ENCODE measurements at places on chromosomes 7 and 10.
A peak's percentile ranks its signal among the peaks of the same experiment; 100 is the strongest.

GRCh38 chr10:34116220-34116641 is 698.9 kb downstream of the PARD3 start:
- DNase-seq: no peak

GRCh38 chr10:32376771-32377170 is 29.8 kb upstream of the EPC1 start:
- DNase-seq: no peak

DNA sequence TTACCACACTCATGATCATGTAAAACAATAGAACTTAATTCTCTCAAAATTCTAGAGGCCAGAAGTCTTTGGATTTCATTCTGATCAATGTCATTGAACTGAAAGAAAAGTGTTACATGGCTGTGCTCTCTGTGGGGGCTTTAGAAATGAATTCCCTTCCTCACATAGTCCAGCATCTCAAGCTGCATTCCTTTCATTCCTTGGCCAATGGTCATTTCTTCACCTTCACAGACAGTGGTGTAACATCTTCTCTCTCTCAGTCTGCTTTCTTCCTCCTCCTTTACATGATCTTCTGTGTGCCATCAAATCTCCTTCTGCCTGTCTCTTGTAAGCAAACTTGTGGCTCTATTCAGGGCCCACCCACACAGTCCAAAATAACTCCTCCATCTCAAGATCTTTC is 735.3 kb downstream of the SUGCT start:
- no peak for DNase-seq

GRCh38 chr7:118286131-118286530 is 61.6 kb downstream of the ANKRD7 start:
- DNase-seq: no peak

DNA sequence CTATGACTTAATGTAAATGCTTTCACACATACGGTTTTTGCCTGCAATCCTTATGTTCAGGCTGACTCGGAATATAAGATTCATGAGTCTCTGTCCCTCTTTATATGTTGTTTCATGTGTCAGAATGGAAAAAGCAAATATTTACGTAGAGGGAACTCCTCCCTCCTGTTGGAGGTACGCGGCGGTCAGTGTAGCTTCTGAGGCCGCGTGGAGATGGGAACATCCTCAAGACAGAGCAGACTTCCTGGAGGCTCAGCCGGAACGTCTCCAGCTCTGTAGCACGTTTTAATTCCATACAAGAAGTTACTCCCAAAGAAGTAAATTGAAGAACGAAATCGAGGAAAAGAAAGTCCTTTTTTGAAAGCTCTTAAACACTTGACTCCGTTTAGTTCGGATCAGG is 248.3 kb downstream of the EBF3 start:
- no peak for DNase-seq

DNA sequence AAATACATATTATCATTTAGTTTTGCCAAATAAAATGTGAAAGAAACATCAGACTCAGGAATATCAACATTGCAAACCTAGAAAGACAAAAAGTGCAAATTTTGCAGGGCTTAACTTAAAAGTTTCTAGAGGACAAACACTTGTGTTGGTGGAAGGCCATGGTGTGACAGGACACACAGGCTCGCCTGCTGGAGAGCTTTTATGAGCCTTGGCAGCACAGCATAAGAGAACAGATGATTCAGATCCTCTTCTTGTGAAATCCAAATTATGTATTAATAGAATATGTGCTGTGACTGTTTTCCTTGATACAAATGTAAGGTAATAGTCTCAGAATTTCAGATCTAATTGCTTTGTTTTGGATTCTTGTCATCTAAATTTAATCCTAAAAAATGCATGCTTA is 72.9 kb upstream of the ABCB5 start:
- DNase-seq: no peak

GRCh38 chr7:143380646-143381426 is at the start of gene ZYX:
ZYX (plus strand) TSS chr7:143381345; CDS start chr7:143381572, 227 bp downstream.
- peak; percentile 84 for DNase-seq

GRCh38 chr7:154640266-154640865 is 362.6 kb downstream of the PAXIP1 start:
- DNase-seq: no peak

- no peak for DNase-seq
These were observed 37.9 kb downstream of the CRCP start for GRCh38 chr7:66152371-66153191.

DNA sequence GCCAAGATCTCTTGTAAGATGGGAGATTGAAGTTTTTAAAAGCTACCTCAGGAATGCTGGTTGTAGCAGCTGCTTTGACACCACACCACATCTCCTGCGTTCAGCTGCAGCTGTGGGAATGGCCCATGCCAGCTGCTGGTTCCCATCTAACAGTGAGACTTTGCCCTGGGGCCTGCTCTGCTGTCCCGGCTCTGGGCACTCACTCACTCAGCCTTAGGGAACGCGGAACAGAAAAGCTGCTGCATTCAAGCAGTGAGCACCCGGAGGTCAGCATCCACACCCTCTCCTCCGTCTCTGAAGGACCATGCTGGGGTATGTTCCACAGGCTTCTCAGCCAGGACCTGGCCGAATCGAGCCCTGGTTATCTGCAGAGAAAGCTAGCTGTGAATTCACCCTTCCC is 197.1 kb upstream of the CXCL12 start:
- no peak for DNase-seq
